ENCODE measurements at places on chromosomes 4 and X. TPM values are rescaled to one million over a fixed set of nuclear protein-coding genes. Genes with fewer than 3 reads are reported as not detected.

- no peak for DNase-seq
Observed at GRCh38 chr4:137576446-137576845, 44.2 kb upstream of the PCDH18 start.

GRCh38 chr4:45188501-45188900, 462.1 kb upstream of the GNPDA2 start:
- no peak for DNase-seq

GRCh38 chr4:27692158-27692557, 831.5 kb downstream of the STIM2 start:
- DNase-seq, result no peak

DNA sequence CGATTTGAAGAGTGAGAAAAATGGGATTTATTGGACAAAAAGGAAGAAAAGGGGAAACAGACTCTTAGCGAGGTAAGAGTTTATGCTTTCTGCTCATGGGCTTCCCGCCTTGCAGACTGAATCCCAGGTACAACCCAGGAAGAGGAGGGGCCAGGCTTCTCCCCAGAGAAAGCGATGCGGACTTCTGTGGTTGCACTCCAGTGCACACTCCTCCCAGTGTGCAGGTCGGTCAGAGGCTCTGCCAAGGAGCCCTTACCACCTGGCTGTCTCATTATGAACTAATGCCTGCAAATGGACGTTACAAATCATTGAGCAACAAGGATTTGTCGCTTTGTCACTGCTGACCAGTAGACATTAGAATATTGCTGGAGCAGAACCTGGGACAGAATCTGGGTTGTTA, 39.9 kb upstream of the GLRA2 start:
- no peak for DNase-seq

DNA sequence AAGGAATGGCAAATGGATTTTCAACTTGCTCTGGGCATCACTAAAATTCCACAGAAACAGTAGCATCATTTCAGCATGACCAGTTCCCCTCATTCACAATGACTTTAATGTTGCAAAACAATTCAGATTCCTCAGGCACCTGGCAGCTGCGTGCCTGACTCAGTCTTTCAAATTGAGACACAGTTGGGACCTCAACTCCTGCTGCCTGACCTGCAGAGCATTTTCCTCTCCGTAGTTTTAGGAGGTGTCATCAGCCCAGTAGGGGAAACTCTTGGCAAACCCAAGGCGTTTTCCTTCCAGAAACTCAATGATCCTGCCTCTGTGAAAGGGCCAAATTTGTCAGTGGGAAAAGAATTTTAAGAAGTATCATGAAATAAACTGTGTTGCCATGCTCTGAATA, 388.9 kb downstream of the SPRY1 start:
- DNase-seq, result no peak

DNA sequence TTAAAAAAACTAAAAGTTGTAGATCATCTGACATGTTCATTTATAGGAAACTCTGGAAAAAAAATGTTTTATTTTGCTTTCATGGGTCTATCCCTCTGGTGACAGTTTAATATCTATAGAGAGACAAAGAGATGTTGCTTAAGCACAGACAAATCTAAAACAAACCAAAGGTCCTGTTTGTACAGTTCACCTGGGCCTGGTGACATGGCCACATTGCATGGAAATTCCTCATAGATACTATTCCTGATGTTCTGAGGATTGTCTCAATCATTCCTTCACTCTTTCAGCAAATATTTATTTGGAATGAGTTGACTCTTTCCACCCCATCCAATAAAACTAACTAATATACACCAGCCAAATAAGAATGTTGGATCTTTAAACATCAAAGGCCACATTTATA, 259.1 kb upstream of the NOCT start:
- DNase-seq, result no peak

- no peak for DNase-seq
Observed at GRCh38 chr4:68077737-68078136, 51.9 kb downstream of the TMPRSS11F start.

DNA sequence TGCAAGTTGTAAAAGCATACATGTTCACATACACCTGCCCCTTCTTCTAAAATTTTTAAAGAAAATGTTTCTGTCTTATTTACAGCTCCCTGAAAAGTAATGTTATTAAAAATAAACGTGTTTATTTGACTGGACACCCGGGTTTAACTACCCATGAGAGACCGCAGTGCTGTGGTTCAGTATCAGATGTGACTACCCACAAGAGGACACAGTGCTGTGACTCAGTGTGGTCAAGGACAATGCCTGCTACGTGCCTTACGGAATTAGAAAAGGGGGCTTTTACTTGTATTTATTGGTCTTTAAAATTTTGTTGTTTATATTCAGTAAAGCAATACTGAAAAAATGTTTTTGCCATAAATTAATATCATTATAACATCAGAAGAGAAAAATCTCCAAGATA, 641.4 kb downstream of the TRIML1 start:
- DNase-seq, result no peak

- DNase-seq, result no peak
Observed at GRCh38 chr4:89727238-89727637, 109.7 kb downstream of the SNCA start.

DNA sequence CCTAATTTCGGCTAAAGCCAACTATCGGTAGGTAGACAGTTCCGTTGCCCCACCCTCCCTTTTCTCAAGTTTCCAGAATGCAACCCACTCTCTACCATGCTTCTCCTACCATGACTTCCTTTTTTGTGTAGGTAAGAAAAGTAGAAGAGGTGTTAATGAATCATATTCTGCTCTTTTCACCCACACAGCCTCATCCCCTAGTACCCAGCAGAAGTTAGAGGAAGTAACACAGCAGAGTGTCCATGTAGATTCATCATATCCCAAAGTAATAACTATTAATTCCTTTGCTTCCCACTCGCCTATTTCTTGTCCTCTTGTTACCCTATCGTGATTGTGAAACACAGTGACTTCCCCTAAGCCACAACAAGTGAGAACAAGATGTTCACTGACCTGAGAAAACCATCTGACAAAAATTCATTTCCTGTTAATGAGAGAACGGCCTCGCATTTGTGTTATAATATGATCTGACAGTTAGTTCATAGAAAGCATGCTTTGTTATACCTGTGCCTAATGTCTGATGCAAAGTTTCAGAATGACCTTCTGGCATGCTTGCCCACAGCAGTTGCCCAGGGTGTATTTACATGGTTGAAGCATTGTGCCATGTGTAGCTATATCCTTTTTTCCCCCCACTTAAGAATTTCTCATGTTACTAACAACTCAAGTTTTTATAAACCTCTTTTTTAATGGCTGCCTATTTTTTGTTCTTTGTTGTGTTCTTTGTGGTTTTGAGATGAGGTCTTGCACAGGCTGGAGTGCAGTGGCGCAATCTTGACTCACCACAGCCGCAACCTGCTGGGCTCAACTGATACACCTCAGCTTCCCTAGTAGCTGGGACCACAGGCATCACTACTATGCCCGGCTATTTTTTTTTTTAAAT, 185.6 kb downstream of the RAP1GDS1 start:
- DNase-seq, result peak; percentile 36

DNA sequence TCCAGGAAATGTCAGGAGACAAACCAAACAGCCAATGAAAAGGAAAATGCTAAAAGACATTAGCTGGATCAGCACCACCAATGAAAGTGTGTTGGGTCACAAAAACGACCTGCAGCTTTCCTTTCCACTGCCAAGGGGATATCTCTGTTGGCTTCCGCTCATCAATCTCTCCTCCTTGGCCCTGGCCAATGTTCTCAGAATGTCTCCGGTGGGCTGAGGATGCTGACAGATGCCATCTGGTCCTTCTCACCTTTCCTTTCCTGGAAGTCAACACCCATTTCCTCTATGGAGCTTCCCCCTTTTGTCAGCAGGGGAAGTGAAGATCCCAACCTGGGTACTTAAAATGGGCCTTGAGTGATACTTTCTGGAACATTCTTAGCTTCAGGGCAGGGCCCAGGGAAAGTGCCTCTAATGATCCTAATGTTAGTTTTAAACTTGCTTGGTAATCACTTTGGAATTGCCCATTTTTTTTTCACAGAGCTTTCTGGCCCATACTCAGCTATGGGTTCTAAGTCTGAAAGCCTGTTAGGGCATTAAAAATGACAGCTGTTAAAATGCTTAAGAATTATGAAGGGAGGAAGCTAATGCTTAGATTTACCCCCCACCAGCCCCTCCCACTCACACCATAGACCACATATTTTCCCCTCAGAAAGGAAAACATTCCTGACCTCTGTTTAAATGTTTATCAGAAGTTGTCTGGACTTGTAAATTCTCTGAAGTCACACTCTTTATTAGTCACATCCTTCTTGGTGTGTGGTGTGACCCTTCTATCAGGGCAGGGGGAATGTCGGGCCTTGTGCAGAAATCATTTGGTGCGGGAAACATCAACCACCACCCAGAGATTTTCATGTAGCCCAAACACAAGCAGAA, 29.2 kb downstream of the IGFBP7 start:
- DNase-seq, result no peak

DNA sequence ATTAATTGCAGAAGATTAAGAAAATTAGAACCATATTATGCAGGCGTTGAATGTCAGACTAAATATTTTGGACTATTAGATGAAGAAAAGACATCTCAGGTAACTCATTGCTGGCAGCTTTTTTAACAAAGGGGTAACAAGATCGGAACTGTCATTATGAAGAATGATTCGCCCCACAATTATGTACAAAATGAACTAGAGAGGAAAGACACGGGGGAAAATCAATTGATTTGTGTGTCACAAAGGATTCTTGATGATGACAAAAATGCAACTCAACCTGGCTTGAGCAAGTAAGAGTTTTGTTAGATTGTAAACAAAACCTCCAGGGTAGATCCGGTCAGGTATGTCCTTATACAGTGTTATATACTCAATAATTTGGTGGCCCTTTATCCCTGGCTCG, 12.5 kb upstream of the DCLK2 start:
- no peak for DNase-seq

DNA sequence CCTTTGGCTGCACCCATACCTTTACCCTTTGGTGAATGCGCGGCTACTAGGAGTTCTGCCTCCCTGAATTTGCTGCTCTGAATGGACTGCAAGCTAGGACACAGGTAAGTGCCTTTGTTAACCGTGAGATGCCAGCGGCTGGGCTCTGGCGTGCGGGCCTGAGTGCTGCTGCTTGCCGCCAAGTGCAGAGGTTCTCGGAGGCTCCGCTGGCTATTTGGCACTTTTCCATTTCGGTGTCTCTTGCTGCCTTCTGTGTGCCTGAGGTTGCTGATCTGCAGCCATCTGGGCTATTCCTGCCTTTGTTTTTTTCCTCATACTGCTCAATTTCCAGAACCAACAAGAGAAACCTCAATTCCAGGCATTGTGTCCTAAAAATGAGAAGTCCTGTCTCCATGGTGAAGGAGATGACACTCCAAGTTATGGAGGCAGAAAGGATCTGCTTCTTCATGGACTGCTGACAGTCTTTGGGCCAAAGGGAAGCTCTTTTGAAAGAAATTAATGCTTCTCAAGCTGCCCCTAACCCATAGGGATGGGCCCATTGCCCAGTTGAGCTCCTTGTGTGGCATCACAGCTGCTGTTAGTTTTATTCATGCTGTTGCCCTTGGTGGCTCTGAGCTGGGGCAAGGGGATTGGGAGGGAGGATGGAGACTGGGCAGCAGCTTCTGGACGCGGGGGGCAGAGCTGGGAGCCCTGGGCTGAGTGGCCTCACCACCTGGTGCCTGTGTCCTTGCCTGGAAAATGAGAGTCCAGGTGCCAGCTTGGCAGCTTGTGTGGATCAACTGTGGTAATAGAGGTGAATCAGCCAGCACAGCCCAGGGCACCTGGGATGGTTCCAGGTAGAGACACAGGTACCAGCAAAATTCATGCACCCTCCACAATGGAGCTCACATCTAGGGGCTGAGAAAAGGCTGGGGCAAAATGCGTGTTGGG, 3.8 kb upstream of the TBC1D14 start:
- no peak for DNase-seq

- DNase-seq, result no peak
Observed at GRCh38 chr4:24130637-24131036, 240.8 kb upstream of the PPARGC1A start.

DNA sequence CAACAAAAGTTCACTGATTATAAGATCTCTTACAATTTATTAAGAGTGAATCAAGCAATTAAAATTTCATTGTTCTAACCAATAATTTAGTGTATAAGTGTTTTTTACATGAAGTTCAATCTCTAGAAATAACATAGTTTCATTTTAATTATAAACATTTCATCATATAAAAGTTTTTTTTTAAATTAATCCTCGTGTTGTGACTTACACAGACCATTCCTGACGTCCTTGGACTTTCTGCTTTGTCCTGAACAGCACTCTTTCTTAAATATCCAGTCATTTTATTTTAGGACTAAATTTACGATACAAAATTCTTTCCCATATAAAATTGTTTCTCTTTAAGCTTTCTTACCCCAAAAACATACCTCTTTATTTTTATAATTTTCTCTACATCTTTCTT, 841.7 kb upstream of the POU3F4 start:
- no peak for DNase-seq

DNA sequence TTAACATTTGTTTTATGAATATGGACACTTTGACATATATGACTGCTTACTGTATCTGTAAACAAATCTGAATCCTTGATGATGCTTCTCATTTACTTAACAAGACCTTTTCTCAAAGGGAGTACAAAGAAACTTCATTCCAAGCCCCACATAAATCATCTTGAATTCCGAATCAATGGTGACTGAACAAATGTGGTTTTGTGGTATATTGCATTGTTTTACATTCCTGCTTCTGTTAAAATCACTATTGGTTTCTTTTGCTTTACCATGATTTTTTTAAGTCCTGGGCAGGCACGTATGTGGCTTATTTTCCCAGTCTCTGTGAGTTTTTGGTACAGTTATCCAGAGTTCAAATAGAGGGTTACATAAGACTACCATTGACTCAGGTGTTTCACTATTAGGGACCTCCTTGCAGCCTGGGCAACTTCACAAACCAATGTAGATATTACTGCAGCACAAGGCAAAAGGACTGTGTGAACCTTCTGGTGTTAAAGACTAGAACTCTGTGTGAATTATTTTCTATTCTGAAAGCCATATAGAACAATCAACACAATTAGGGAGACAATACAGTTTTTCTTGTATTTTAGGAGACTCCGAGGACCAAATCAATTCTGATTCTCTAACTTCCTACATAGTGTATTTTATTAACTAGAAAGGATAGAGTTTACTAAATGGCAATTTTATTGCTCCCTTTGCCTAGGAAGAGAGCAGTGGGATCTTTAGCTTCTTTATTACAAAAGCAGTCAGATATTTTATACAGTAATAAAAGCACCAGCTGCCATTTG, 196.4 kb downstream of the GALNTL6 start:
- no peak for DNase-seq

DNA sequence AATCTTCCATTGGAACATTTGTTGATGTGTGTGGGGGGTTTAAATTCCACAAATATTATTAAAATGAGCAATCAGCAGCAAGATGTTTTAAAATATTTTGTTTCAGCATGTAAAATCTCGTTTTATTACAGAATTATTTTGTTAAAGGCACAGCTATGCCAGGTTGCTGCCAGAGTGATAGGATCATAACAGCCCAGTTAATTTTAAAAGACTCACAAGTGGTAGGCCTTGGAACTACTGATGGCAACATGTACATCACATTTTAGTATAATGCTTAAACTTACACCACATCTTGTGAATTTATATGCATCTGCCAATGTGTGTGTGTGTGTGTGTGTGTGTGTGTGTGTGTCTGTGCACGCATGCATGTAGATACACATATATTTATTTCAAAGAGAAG, 97.8 kb upstream of the SPRY1 start:
- no peak for DNase-seq

- no peak for DNase-seq
Observed at GRCh38 chr4:141047228-141047884, 85.9 kb downstream of the RNF150 start.

- DNase-seq, result no peak
Observed at GRCh38 chr4:140331876-140332275, 41.6 kb upstream of the SCOC start.

SLC16A2 gene
- 0.24 TPM for polyA plus RNA-seq

ASB12 gene
- polyA plus RNA-seq, result not detected

STK32B gene
- not detected for polyA plus RNA-seq

FRAS1 gene
- not detected for polyA plus RNA-seq

C4orf46 gene
- polyA plus RNA-seq, result 3.2 TPM
